ENCODE measurements at places on chromosomes 1 and 21. TPM values are rescaled to one million over a fixed set of nuclear protein-coding genes. Genes with fewer than 3 reads are reported as not detected.

The PGLYRP4 gene
- not detected for total RNA-seq

The MYOC gene
- total RNA-seq: not detected

The PCSK9 gene
- total RNA-seq: 3.4 TPM

The IL12RB2 gene
- total RNA-seq: not detected

The HMCN1 gene
- total RNA-seq: 0.02 TPM

The SOX13 gene
- 13.5 TPM for total RNA-seq

The AADACL4 gene
- not detected for total RNA-seq

The CLDN17 gene
- total RNA-seq: not detected

The OR2AK2 gene
- total RNA-seq: not detected

The DNAJC28 gene
- total RNA-seq: 0.34 TPM

All from A549 treated with CORT108297 at 1 μM for 4 hours (cell line).